GM10248 (cell line): ENCODE measurements at places on chromosomes 16 and 17.
A peak's percentile ranks its signal among the peaks of the same experiment; 100 is the strongest.

GRCh38 chr17:29588017-29588561 lies 1.4 kb downstream of the GIT1 start:
- no peak for DNase-seq

DNA sequence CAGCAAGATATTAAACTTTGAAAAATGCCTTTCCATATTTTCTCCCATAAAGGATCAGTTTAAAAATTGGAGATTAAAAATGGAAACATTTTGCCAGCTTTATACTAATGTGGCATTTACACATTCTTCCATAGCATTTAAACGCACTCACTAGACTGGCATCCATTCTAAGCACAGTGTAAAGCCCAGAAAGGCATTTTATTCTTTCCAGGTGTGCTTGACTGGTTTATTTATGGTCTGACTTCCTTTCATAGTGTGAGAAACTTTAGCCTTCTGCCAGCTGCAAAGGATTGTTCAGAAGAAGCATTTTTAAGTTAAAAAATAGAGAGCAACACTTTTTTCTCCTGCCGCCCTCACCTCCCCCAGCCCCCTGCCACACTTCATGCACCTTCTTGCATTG lies 271.7 kb upstream of the PSMD7 start:
- DNase-seq = no peak

- DNase-seq = no peak
These were observed 1.0 kb upstream of the HOXB13 start for GRCh38 chr17:48729335-48730239.

- no peak for DNase-seq
These were observed 878 bp upstream of the RNF157 start for GRCh38 chr17:76241204-76241538.

DNA sequence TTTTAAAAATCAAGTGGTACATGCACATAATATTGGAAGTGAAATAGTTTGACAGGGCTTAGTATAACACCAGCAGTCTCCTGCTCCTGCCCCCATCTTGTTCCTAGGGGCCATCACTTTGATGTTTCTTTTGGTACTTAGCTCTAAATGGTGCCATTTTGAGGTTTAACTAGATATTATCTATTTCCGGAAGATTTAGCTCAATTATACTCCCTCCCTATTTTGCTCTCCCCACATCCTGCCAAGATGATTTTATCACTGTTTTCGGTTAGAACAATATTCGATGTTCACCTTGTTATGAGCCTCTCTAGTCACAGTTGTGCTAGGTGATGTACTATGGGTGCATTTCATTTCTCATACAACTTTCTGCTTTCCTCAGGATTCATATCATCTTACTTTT lies 20.0 kb upstream of the SLC35G3 start:
- DNase-seq = no peak

- DNase-seq = no peak
These were observed 121.1 kb downstream of the IRX5 start for GRCh38 chr16:55051571-55052347.

GRCh38 chr16:69260019-69260418 lies 51.1 kb upstream of the VPS4A start:
- DNase-seq = no peak

DNA sequence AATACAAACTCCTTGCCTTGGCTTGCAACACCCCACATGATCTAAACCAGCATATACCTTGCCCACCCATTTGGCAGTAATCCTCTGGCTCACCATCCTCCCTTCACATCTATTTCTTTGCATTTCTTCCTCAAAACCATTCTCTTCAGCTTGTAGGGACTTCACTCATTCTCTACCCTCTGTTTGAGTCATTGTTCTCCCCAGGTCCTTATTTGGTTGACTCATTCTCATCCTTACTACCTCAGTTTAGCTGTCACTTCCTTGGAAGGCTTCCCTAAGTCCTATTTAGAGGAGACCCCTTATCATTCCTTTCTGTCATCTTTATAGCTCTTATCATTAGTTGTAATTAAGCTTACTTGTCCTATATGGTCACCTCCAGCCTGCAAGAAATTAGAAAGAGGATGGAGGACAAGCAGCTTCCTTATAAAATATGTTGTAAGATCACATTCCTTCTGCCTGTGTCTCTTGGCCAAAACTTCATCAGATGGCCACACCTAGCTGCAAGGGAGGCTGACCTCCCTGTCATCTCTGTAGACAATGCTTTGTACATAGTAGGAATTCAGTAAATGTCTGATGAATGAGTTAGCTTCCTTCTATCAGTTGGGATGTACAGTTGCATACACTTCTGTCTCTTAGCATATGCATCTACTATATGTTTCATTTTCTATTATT lies 1.7 kb downstream of the TTC19 start:
- no peak for DNase-seq

DNA sequence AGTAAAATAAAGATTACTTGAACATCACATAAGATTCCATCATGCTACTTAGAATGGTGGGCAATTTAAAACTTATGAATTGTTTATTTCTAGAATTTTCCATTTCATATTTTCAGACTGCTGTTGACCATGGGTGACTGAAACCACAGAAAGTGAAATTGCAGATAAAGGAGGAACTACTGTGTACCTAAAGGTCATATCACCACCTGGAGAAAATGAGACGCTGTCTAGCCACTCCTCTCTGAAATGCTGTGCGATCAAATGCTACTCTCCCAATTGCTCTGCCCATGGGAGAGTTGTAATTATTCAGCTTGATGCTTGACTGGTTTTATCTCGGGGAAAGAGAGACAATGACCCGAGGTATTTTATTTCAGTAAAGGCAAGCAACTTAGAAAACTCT lies 128.9 kb upstream of the ERCC4 start:
- DNase-seq = no peak

- DNase-seq = no peak
These were observed 528.1 kb downstream of the NPIPA7 start for GRCh38 chr16:16907089-16907488.

- no peak for DNase-seq
These were observed 231.2 kb downstream of the KATNIP start for GRCh38 chr16:27781195-27781524.

GRCh38 chr16:9351440-9351839 lies 260.0 kb downstream of the HAPSTR1 start:
- DNase-seq = no peak

- no peak for DNase-seq
These were observed 151.6 kb downstream of the SOCS1 start for GRCh38 chr16:11104168-11105037.

DNA sequence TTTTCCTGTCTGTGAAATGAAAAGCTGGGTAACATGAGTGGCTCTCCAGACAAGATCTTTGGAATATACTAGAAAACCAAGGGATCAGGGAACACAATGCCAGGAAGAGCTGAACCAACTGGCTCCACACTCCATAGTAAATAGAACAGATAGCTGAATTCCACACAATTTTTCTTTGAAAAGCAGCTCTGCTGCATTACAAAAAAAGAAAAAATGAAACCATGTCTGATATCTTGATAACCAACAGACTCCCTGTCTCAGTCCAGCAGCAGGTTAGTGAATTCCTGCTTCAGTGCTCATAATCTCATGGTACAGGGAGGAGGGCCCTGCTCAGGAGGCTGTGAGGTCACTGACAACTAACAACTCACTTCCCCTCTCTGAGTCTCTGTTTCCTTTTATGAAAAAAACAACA lies 97.1 kb downstream of the CDH11 start:
- no peak for DNase-seq

DNA sequence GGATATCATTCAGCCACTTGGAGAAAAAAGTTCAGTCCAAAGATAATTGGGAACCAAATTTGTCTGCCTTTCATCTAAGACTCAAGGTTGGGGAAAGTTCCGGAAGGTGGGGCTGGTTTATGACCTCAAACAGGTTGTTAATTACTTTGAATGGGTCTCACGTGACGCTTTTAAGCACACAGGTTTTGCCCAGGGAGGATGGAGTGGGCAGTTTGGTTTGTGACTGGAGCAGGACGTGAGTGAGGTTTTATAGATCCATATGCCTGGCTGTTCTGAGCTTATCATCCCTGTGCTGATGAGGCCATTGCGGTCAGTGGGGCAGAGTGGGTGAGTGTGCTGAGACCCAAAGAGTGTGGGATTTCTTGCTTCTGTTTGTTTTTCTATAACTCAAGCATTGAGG lies 38.7 kb upstream of the GPRC5B start:
- DNase-seq = no peak

DNA sequence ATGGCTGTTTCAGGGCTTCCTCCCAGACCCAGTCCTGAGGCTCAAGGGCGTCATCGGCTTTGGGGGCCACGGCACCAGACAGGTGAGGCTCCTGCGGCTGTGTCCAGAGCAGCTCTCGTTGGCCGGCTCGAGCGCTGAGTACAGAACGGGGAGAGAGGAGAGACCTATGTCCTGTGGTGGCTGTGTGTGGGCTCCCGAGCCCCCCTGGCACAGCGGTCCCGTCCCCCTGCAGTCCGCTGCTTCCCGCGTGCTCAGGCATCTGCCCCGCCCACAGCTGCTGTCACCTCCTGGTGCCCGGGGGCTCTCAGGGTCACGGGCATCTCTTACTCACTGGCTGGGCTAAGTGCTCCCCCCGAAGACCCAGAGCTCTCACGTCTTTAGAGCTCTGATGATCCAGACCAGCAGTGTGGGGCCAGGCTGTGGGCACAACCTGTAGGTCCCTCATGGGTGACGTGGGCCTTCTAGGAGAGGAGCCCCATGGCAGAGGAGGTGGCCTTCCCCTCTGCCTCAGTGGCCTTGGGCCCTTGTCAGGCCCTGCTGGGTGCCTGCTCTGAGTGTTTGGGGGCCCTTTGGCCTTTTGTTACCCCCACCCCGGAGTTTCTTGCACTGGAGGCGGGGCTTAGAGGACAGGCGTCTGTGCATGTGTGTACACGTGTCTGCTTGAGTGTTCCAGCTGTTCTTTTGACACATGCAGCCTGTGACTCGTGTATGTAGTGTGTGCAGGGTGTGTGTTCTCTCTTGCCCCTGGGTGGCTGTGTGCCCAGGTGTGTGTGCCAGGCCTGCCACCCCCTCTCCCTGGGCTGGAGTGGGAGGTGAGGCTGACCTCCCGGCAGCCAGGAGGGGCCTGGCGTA lies 3.5 kb downstream of the WDR90 start:
- no peak for DNase-seq

GRCh38 chr16:14448879-14449278 lies 181.2 kb downstream of the PARN start:
- no peak for DNase-seq

- no peak for DNase-seq
These were observed 3.6 kb downstream of the CDT1 start for GRCh38 chr16:88807142-88807625.

DNA sequence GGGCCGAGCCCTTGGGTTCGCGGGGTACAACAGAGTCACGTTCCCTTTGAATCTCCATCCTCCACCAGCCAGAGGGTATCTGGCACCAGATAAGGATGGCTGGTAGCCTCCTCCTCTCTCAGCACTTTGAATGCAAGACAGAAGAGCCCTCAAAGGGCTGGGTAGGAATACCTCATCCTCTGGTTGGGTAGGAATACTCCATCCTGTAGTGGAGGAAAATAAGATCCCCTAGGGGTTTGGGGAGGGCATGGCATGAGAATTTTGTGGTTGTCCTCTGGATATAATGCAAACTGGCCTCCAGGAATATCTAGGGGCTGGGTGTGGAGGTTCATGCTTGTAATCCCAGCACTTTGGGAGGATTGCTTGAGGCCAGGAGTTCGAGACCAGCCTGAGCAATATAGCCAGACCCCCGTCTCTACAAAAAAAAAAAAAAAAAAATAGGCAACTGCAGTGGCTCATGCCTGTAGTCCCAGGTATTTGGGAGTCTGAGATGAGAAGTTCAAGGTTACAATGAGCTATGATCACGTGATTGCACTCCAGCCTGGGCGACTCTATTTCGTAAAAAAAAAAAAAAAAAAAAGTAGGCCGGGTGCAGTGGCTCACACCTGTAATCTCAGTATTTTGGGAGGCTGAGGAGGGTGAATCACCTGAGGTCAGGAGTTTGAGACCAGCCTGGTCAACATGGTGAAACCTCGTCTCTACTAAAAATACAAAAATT lies 2.7 kb downstream of the IGFBP4 start:
- DNase-seq = no peak

- DNase-seq = peak; percentile 85
These were observed 40.7 kb downstream of the ZDHHC7 start for GRCh38 chr16:84970447-84971127.

DNA sequence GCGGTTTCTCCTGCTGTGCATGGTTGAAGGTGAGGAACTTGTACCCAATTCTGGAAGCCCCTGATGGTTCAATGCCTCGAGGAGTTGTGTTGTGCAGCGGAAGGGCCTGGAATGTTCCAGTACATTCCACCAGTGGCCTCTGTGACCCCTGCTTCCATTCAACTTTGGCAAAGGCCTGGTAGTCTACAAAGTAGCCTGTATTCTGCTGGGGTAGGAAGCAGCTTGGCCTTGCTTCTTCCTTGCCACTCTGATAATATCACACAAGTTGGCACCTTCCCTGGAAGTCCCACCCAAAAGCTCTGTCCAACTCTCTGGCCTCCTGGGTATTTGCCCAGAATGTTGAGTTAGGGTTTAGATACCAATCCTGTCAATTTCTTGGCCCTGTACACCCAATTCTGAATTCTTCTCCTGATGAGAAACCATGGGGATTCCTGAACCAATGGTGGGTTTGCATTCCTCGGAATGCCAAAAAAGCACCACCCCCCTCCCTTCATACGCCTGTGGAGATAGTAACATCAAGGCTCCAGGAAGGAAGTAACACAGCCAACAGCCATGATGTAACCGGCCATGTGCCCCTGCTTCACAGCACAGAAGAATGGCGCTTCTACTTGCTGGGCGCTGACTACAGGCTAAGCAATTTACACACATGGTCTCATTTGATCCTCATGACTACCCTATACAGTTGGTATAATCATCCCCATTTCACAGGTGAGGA lies 11.8 kb upstream of the FAM117A start:
- DNase-seq = no peak

DNA sequence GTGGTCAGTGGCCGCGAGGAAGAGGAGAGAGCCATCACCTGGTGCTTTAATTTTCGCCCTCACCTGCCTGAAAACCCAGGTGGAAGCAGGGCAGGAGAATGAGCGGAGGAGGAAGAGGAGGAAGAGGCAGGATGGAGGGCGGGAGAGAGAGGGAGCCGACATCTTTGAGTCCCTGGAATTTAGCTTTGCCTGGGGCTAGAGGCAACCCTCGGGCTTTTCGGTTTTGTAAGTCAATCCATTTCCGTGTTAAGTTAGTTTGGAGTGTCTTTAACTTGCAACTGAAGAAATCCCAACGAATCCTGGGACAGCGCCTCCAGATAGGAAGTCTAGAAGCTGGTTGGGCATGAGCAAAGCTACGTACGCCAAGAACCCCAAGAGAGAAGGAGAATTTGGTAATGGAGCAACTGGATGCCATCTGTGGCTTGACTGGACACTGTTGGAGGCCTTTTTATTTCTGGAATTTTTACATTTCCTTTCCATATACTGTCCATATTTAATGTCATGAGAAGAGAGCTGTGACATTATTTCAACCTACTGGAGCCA lies 36.9 kb upstream of the ATP2A3 start:
- no peak for DNase-seq

DNA sequence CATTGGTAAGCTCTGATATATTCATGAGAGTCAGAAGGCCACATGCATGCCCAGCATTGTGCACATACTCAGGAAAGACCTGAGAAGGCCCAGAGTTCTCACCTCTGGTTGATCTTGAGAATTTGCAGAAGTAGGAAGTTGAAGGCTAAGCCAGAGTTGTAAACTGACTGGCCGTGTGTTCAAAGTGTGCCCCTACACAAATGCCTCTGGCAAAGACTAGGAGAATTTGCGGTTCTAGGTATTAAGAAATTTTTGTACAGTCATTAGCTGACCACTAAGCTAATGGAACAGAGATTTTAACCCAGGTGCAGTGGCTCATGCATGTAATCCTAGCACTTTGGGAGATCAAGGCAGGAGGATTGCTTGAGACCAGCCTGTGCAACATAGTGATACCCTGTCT lies 25.0 kb downstream of the FBXL20 start:
- peak; percentile 31 for DNase-seq
